Activated CD4-positive, alpha-beta T cell treated with anti-CD3 and anti-CD28 coated beads, Interleukin-2, amount 50 U/mL, for 16 hours (primary cell): ENCODE measurements at places on chromosomes 16 and 17.

DNA sequence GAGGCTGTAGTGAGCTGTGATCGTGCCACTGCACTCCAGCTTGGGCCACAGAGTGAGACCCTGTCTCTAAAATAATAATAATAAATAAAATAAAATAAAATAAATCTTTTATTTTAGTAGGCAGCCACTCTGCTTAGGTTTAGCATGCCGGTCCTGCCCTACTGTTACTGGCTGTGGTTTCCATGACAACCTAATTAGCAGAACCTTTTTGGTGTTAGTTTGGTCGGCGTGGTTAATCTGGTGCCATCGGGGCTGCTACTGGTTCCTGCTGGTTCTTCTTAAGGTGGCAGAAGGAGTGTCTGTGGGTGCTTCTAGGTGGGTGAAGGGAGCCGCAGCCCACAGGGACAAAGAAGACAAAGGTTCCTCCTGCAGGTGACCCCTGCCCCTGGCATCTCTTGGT is 37.8 kb upstream of the CBX4 start:
- no peak for DNase-seq

- DNase-seq = no peak
Observed at GRCh38 chr17:79219208-79219935, 144.7 kb downstream of the ENGASE start.

DNA sequence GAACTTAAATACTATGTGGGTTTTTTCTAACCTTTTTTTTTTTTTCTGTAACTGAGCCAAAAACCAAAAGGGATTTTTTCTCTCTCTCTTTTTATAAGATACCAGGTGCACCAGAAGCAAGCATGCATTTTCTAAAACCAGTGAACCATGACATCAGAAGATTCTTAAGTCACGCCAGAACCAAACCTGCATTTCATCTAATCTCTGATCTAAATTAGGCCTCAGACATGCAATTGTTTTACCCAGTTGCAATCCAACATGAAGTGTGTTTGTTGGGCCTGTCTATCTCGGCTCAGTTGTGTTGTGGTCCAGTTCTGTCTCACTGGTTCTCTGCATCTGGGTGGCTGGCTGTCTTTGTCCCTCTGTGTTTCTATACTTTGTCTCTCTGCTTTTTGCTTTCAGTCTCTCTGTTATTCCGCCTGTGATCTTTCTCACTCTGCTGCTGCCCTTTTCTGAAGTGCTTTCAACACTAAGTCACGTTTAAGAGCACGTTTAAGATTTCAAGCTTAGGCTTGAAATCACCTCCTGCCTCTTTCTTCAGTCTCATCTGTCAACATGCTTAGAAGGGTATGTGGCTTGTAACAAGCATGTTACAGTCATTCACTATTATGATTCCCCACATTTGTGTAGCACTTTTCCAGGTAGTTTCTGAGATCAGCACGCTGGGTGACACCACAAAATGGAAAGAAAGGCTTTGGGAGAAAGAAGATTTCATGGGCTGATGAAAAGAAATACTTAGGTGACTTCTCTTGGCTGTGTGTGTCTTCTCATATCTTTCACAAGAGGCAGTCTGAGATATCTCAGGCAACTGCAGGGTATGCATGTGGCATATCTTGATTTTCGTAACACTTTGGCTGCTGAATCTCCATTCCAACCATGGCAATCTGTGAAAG is 488.9 kb downstream of the SHISA9 start:
- DNase-seq = no peak

DNA sequence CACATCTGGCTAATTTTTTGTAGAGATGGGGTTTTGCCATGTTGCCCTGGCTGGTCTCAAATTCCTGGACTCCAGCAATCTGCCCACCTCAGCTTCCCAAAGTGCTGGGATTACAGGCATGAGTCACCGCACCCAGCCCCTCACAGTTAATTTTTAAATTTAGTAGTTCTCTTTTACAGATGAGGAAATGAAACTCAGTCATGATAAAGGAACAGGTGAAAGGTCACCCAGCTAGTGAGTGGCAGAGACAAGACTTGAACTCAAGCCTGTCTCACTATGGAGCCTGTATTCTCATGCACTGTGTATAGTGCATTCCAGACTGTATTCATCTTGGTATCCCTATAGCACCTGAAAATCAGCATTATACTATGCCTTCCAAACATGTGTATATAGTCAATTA is 77.1 kb upstream of the WSB1 start:
- no peak for DNase-seq

GRCh38 chr16:87828071-87828906 is 41.0 kb downstream of the SLC7A5 start:
- DNase-seq = no peak
